Lower lobe of right lung (tissue), 2 donors: ENCODE measurements at places on chromosomes 13 and 19. TPM values are rescaled to one million over a fixed set of nuclear protein-coding genes. Genes with fewer than 3 reads are reported as not detected.

- no peak for DNase-seq
Measured at GRCh38 chr19:53396525-53396868, 1.5 kb downstream of the ZNF765 start.

PODNL1 gene
- 2.7 TPM for total RNA-seq

GRCh38 chr13:98768522-98768921 lies 16.1 kb upstream of the SLC15A1 start:
- no peak for DNase-seq

MISP gene
- total RNA-seq, result 8.9 TPM

CCDC169 gene
- total RNA-seq, result not detected

- no peak for DNase-seq
Measured at GRCh38 chr13:53782488-53782961, 753.9 kb downstream of the OLFM4 start.

- DNase-seq, result no peak
Measured at GRCh38 chr13:26227166-26227971, 5.3 kb upstream of the RNF6 start.

GRCh38 chr19:6674868-6675305 lies 4.9 kb upstream of the TNFSF14 start:
- peak; percentile 73 for DNase-seq

DNA sequence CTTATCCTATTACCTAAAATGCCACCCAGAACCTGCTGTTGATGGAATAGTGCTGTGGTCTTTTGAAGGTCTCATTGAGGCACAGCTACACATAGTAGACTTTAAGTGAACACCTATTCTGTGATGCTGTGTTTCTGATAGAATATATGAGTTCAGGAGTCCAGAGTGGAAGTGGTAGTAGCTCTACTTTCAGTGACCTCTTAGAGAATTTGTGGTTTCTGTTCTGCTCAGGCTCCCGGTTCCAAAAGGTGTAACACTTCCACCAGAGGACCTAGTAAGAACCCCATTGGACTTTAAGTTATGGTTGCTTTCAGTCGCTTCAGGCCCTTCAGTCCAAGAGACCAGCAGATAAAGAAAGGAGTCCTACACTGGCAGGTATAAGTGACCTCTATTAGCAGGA lies 11.4 kb upstream of the MYCBP2 start:
- DNase-seq, result no peak

DNA sequence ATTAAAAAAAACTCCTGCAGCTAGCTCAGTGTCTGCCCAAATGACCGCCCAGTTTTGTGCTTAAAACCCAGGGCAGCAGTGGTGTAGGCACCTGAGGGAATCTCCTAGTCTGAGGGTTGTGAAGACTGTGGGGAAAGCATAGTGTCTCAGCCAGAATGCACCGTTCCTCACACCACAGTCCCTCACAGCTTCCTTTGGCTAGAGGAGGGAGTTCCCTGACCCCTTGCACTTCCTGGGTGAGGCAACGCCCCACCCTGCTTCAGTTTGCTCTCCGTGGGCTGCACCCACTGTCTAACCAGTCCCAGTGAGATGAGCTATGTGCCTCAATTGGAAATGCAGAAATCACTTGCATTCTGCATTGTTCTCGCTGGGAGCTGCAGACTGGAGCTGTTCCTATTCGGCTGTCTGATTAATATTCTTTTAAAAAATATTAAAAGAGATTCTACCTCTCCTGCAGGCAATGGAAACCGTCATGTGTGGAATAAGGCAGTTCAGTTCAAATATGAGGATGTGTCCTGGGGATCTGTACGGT lies 645.7 kb downstream of the FGF9 start:
- DNase-seq, result no peak
